ENCODE measurements at places on chromosomes 4 and X.

DNA sequence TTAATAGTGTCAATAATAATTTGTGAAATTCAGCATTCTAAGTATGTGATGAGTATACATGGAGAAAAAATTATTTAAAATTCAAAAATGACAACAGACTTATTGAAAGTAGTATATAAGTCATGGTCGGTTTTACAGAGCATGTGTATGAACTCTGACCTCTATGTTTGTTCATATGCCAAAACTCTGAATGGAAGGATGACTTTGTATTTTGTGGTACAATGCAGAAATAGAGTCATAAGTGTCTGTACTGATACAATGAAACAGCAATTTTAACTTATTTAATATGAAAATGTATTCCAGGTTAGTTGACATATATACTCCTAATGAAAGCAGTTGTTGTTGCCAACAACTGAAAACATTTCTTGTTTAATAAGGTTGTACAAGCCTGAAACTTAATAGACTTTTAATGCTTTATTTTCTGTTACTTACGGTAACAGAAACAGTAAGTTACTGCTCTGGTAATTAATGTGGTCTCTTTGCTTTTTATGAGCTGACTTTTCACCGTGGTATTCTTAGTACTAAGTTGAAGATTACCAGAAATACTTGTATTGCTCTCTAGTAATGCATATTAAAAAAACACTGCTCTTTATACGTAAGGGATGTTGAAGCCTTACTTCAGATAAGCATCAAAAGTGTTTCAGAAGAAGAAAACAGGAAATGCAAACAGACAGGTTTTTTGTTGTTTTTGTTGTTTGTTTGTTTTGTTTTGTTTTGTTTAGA lies 1.9 kb downstream of the UBE2K start:
- no peak for DNase-seq

DNA sequence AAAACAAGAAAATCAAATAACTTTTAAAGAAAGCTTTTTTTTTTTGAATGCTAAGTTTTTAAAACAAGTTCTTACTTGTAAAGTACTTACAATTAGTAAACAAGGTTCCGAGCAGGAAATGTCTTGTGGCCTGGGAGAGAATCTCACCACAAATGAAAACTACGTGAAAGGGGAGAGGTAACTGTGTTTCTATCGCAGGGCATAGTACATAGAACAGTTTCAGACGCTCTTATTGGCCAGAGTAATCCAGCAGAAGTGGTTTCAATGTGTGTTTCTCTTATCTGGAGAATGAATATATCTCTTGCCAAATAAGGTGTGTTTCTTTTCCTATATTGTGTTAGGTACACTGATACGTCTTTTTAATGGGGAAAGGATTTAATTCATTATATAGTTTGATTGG lies at the start of gene PLAC8:
TSS of gene PLAC8 (minus strand) at position 154 of the 400 bp plus-strand sequence. CDS start 6,808 bp downstream, outside the sequence.
- DNase-seq = no peak

GRCh38 chr4:7786040-7786439 lies 153.6 kb downstream of the AFAP1 start:
- no peak for DNase-seq

DNA sequence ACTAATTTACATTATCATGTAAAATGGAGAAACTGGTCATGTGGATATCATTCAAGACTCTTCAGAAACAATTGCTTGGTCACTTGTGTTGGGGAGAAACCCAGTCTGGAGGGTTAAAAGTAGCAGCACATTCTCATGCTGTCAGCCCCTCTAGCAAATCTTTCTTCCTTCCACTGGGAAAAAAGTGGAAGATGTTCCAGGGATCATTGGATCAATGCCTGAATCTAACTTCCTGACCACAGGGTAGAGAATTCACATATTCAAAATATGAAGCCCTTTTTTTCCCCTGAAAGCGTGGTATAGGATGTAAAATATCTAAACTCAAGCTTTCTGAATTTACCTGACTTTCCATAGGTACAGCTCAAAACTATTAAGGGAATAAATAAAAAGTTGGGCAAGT lies 98.0 kb downstream of the CXCL13 start:
- no peak for DNase-seq

GRCh38 chr4:6620296-6620695 lies 20.2 kb upstream of the MRFAP1 start:
- no peak for DNase-seq
